ENCODE measurements at places on chromosomes 7 and 10. TPM values are rescaled to one million over a fixed set of nuclear protein-coding genes. Genes with fewer than 3 reads are reported as not detected.

The SYT15 gene
- total RNA-seq = 0.13 TPM

The BTBD16 gene
- total RNA-seq = 0.26 TPM

The UNCX gene
- total RNA-seq = not detected

The INA gene
- 0.26 TPM for total RNA-seq

The MSMB gene
- 16.4 TPM for total RNA-seq

The DENND2A gene
- not detected for total RNA-seq

The TRIM50 gene
- total RNA-seq = not detected

The SCART1 gene
- 1.1 TPM for total RNA-seq

The RPEL1 gene
- total RNA-seq = 0.13 TPM

The SEC61G gene
- 214 TPM for total RNA-seq

The SFTPA1 gene
- total RNA-seq = not detected

The ADO gene
- total RNA-seq = 12.2 TPM

The HIPK2 gene
- 8.4 TPM for total RNA-seq

All from bronchial epithelial cell (primary cell).